Osteoblast (primary cell): ENCODE measurements at places on chromosomes 2 and 18.

- DNase-seq, result no peak
Observed at GRCh38 chr18:63132819-63133200, 186.8 kb downstream of the BCL2 start.

GRCh38 chr18:77123320-77124231 lies 9.0 kb downstream of the MBP start:
- no peak for DNase-seq

GRCh38 chr2:45631955-45632354 lies 19.5 kb upstream of the PRKCE start:
- DNase-seq, result no peak

GRCh38 chr2:102950371-102950946 lies 188.6 kb downstream of the TMEM182 start:
- no peak for DNase-seq

DNA sequence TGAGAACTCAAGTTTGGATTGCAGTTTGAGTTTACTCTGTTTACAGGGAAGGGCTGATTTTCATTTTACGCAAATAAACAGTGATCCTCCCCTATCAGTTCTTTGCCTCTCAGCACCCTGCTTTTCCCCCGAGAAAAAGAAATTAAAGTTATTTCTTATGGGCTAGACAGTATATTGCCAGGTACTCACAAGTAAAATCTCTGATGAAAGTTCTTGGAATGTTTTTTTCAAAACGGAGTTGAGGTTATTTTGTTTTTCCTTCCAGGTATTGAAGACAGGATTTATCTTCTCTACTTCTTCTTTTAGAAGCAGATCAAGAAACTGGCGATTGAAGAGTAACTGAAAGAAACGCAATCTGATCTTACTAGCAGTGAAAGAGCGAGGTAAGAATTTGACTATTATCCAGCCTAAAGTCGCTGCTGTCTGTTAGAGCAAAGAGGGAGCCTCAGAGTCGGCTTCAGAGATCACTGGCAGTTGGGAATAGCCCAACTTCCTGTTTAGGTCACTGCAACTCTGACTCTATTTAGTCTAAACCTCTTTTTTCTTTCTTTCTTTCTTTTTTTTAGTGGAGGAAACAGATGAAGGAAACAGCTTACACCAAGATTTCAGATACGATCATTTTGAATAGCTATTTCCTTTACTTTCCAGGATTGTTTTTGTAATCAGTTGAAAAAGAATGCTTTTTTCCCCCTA lies at the start of gene TFPI:
TSS of gene TFPI (minus strand) at position 425 of the 693 bp plus-strand sequence. CDS start 50,667 bp downstream, outside the sequence.
- peak; percentile 91 for DNase-seq

DNA sequence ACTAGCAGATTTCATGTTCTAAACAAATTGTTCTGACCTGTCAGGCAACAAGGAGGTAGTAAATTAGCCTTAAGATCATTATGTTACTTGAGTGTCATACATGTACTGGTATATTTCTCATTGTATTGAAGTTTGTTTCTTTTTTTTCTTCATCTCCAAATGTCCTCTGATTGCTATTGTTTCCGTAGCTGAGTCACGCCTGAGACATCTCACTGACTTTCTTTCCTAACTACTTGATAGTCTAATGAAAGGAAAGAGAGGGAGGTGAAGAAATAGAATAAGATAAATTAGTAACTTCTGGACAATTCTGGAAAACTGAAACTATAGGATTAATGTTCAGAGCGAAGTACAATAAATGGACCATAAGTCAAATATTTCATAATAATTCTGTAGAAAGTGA lies 1049.9 kb downstream of the TSN start:
- no peak for DNase-seq

GRCh38 chr2:45291296-45291701 lies 282.0 kb upstream of the SIX2 start:
- DNase-seq, result peak; percentile 74

DNA sequence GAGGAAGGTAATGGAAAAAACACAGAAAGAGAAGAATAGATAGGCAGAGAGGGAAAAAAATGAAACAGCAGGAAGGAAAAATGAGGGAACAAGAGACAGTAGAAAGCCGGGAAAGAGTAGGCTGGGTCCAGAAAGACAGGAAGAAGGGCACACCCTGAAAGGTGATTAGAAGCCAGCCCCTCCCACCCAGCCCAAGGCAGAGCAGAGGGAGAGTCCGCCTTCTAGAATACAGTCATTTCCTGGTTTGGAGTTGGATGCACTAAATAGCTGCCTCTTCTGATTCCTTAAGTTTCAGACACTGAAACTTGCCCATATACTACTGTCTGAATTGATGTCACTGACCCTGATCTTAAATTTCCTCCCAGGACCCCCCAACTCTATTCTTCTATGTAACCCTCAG lies 17.9 kb upstream of the DSG3 start:
- DNase-seq, result no peak

DNA sequence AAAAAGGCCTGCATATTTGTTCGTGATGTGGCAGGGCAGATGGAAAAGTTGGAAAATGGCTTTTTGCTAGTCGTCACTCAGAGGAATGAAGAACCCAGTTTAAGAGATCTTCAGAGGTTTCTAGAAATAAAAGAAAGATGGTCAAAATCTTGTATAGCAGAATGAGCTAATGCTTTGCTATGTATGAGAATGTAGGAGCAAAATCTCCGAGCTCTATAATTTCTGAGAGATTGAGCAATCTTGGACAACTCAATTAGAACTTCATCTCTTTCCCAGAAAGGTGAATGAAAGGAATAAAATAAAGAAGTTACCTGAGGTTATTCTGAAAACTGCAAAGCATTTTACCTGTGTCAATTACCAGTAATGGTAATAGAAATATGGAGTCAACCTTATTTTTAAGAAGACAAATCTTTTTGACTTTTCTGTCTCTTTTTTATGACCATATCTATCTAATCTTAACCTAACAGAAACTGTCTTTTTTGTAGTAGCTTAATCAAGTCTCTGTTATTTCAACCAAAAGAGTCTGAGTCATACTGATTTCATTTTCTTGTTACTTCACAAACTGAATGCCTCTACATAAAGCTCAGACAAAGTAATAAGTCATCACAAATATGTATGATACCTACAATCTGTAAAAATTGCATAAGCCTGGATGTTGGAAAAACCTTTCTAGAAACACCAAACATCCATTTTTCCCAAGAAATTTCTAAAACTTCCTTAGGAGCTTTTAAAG lies 32.5 kb downstream of the CCDC68 start:
- no peak for DNase-seq

DNA sequence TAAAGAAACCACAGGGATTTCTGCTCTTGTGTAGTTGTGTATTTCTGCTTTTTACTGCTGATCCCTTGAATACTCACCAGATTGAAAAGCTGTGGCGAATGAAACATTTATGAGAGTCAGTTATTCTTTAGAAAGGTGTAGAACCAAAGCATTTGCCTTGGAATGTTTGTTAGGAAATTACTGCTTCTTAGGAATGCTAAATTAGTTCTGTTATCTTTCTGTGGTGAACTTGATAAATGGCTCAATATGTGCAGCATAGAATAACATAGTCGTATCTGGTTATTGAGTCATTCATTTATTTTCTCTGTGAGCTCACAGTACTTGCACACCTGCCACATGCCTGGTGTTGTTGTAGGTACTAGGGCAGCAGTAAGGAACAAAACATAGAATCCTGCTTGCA lies 57.0 kb upstream of the FAM237A start:
- no peak for DNase-seq

- peak; percentile 9 for DNase-seq
Observed at GRCh38 chr2:231565887-231566594, 26.6 kb upstream of the TEX44 start.

- DNase-seq, result no peak
Observed at GRCh38 chr2:178108176-178108575, 4.1 kb upstream of the RBM45 start.

DNA sequence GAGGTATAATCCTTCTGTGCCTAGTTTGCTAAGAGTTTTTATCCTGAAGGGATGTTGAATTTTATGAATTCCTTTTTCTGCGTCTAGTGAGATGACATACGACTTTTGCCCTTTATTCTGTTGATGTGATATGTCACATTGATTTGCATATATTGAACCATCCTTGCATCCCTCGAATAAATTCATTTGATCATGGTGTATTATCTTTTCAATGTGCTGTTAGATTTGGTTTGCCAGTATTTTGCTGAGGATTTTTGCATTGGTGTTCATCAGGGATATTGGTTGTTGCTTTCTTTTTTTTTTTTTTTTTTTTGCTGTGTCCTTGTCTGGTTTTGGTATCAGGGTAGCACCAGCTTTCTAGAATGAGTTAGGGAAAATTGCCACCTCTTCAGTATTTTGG lies 9.1 kb downstream of the GCC2 start:
- DNase-seq, result no peak

- DNase-seq, result no peak
Observed at GRCh38 chr2:182758379-182758778, 42.3 kb downstream of the DNAJC10 start.
